Placental pericyte (primary cell): ENCODE measurements at places on chromosomes 1 and 21. TPM values are rescaled to one million over a fixed set of nuclear protein-coding genes. Genes with fewer than 3 reads are reported as not detected.

Gene KCNA2
- total RNA-seq: under 0.01 TPM in 1 of 2 replicates, not detected in the other

Gene KRTAP10-9
- total RNA-seq: not detected in 2 replicates

Gene NECTIN4
- total RNA-seq: 1.1 and 2.6 TPM in 2 replicates

Gene NENF
- total RNA-seq: 19.6 and 23.2 TPM in 2 replicates

Gene KIF17
- total RNA-seq: 1.6 and 2.6 TPM in 2 replicates

Gene CLCA2
- 0.44 TPM in 1 of 2 replicates, not detected in the other for total RNA-seq

Gene CCDC27
- total RNA-seq: not detected in 2 replicates
